B cell (primary cell): ENCODE measurements at places on chromosomes 7 and 10. TPM values are rescaled to one million over a fixed set of nuclear protein-coding genes. Genes with fewer than 3 reads are reported as not detected.

GRCh38 chr7:1741751-1742554 is 71.9 kb downstream of the ELFN1 start:
- H3K27me3 ChIP-seq = no peaks in the 10 kb centered on the region
- peaks cover 22% of the 10 kb centered on the region for H3K4me1 ChIP-seq
- H3K36me3 ChIP-seq = no peaks in the 10 kb centered on the region
- no peak for DNase-seq
- no peak overlapping the region for H3K4me3 ChIP-seq

Gene ZNF727
- 0.83 and 1.2 TPM in 2 replicates for total RNA-seq

Gene RNF32
- 2.3 and 3.4 TPM in 2 replicates for total RNA-seq

Gene NUTM2D
- 4.2 and 5.1 TPM in 2 replicates for total RNA-seq

- H3K36me3 ChIP-seq = no peaks in the 10 kb centered on the region
- no peak for DNase-seq
- no peak overlapping the region for H3K4me3 ChIP-seq
- H3K4me1 ChIP-seq = no peaks in the 10 kb centered on the region
- no peak overlapping the region for H3K27ac ChIP-seq
Observed at GRCh38 chr7:131640686-131641085, 84.3 kb upstream of the PODXL start.
